ENCODE measurements at places on chromosomes 7 and 10.

GRCh38 chr7:112416127-112416526 is 34.1 kb upstream of the IFRD1 start:
- DNase-seq, result peak; percentile 62

GRCh38 chr10:63438506-63439498 is 27.0 kb downstream of the JMJD1C start:
- DNase-seq, result no peak

DNA sequence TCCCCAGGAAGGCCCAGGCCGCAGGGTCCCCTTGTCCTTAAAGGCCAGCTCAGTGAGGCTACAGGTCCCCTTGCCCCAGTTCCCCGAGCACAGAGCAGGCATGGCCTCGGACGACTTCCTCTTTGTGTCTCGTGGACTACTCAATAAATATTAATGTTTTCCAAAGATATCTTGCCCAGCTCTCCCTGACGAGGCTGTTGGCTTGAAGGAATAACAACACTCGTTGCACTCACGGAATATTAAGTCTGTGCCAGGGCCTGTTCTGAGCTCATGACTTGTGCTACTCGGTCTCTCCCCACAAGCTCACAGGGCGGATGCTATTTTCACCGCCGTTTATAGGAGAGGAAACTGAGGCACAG is 68.2 kb downstream of the CUX1 start:
- DNase-seq, result no peak

DNA sequence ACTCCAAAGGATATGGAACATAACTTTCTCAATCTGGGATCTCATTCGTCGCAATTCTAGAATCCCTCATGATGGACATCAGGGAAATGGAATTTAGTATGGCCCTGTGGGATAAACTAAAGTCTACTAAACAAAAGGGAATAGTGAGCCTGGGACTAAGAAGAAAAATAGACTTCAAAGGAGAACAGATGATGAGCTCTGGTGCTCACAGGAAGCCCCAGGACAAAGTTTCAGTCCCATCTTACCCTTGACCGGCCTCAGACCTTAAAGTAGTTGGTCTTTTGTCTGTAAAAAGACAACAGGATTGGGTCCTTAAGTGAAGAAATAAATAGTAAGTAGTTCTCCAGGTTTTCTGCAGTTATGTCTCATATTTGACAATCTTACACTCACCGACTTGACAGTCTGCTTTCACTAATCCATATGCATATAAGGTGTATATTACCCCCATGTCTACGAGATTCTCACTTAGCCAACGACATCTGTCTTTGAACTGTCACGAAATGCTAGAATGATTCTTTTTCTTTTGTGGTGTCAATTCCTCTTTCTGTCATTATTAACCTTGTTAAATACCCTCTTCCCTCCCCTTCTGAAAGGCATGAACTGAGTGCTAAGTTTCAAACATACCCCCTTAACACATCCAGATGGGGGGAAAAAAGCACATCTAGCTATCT is 10.9 kb upstream of the IKZF1 start:
- DNase-seq, result no peak

DNA sequence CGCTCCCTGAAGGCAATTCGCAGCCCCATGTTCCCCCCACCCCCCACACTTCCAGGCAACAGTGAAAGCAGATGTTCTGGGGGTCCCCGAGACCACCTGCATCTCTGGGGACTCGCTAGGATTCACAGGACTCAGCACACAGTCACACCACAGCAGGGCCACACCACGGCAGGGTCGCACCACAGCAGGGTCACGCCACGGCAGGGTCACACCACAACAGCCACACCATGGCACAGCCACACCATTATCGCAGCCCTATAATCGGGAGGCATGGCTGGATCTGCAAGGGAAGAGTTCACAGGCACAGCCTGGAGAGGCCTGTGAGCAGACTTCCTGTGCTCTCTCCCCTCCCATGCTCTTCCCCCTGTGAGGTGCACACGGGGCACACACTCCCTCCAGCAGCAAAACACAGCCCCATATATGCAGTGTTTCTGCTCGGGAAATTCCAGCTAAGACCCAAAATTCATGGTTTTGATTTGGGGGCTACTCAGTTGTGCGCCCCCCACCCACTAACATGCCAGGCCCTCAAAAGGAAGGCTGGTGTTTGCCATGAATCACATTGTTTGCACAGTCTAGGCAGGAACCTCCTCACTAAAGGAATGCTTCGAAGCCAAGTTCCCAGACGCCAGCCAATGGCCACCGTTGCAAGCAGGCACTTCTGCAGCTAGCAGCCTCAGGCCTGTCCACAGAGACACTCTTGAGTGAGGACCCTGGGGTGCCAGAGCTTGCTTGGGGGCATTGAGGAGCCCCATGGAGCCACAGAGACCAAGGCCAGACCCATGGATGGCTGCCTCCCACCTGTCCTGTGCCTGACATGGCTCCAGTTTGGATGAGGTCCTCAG is 7.0 kb upstream of the DPYSL4 start:
- no peak for DNase-seq

GRCh38 chr7:90816511-90817142 is 220.5 kb downstream of the CDK14 start:
- peak; percentile 99 for DNase-seq

GRCh38 chr10:61919646-61920215 is 18.2 kb downstream of the ARID5B start:
- peak; percentile 42 for DNase-seq

DNA sequence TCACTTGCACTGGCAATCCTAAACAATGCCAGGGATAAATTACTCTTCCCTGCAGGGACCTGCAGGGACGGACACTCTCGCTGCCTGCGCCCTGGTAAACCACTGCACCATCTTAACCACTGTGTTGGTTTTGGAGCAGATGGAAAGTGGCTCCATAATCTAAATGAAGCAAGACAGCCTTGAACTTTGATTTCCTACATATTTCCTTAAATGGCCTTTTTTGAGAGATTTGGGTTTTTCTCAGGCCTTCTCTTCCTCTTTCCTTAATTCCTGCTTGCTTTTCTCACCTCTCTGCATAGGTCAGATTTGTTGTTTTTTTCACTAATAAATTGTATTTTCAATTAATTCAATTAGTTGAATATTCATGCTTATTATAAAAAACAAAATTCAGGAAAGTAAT is 2.8 kb downstream of the PILRA start:
- DNase-seq, result no peak

DNA sequence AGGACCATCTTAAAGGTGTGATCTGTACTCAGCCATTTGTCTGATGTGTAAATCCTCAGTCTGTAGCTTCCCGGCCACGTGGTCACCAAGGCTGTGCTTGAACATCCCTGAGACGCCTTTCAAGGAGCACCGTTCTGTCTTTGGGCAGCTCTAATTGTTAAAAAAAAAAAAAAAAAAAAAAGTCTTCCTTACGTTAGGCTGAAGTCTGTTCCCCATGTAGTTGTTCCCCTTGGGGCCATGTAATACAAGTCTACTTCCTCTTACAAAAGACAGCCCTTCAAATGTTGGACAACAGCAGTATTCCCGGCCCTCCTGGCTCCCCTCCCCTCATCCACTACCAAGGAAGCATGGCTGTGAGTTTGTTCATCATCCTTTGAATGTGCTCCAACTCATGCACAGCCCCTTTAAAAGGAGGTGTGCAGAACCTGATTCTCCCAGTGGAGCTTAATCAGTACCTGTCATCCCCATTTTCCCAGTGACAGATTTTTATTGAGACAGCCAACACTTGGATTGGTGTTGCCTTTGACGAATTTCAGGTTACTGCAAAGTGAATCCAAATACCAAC is 392.2 kb upstream of the GALNT17 start:
- no peak for DNase-seq

DNA sequence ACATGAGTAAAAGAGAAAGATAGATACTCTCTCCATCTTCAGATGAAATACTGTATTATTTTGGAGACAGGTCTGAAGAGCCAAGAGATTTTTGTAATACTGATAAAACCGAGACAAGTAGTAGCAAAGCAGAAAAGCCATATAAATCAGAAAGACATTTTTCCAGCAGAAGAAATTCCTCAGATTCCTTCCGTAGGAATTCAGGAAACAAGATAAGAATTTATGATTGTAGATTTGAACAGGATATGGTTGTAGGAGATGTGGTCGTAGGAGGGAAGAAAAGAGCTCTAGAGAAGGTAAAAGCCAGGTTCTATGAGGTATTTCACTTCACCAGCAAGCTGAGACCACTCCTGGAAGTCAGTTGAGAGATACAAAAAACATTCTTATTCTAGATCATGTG is 17.6 kb upstream of the AASS start:
- peak; percentile 22 for DNase-seq

DNA sequence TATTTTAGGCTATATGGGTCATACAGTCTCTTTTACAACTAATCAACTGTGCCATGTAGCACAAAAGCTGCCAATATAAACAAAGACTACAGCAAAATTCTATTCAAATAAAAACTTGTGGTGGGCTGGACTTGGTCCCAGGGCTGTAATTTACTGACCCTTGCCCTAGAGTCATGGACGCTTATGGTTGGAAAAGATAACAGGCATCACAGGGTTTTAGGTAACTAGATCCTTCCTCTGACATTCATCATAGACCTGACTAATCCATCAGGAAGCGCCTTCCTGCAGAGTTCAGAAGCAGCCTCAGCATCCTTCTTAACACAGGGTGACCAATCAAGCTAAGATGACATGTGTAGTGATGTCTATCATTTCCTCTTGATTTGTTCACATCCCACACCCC is 40.2 kb upstream of the GPAM start:
- DNase-seq, result no peak

GRCh38 chr7:133299676-133300075 is 46.8 kb downstream of the EXOC4 start:
- no peak for DNase-seq

- DNase-seq, result peak; percentile 67
These were observed 85.5 kb downstream of the TBXAS1 start for GRCh38 chr7:139914306-139915267.

- DNase-seq, result no peak
These were observed 91.4 kb upstream of the MACROH2A2 start for GRCh38 chr10:69960988-69961880.

DNA sequence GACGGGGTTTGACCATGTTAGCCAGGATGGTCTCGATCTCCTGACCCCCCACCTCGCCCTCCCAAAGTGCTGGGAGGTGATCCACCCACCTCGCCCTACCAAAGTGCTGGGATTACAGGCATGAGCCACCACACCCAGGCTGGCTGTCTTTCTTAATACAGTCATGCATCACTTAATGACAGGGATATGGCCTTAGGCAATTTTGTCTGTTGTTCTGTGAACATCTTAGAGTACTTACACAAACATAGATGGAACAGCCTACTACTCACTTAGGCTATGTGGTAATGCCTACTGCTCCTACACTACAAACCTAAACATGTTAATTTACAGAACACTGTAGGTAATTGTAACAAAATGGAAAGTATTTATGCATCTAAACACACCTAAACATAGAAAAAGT is 106.6 kb upstream of the KCNMA1 start:
- DNase-seq, result no peak

DNA sequence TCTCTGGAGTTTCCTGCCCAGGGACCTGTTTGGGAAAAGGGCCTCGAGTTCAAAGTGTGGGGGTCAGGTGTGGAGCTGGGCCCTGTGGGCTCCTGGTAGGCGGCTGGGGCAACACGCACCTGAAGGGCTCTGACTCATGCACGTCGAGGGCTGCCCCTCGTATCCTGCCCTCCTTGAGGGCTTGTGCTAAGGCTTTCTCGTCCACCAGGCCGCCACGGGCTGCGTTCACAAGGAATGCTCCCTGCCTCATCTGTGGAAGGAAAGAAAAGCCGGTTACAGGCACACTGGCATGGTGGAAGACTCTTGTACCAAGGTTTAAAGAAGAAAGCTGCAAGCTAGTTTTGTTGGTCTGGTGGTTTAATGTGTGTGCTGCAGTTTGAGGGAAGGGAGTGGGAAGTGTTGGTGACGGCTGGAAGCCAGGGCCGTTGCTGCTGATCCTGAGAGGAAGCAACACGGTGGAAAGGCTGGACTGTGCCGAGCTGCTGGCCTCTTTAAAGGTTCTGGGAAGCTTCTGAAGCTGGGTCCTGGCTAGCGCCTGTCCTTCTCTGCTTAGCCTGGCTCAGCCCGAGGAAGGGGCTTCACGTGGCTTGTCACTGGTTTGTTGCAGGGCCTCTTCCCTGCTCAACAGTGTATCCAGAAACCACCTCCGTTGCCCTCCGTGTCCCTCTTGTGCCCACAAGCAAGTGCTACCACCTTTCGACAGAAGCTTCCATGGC is 52.0 kb downstream of the ZRANB1 start:
- no peak for DNase-seq
